LoVo (cell line): ENCODE measurements at places on chromosomes 2 and 18.

DNA sequence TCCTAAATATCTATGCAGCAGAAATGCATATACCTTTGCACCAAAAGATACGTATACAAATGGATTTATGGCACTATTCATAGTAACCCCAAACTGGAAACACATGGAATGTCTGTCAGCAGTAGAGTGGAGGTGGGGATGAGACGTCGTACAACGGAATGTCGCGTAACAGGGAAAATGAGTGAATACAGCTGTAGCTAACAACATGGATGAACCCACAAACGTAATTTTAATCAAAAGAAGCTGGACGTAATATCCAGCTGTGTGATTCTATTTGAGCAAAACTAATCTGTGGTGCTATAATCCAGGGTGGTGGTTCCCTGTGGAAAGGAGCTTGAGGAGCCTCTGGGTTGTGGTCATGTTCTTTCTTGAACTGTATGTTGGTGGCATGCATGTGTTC is 89.9 kb downstream of the MTA3 start:
- DNase-seq, result no peak

DNA sequence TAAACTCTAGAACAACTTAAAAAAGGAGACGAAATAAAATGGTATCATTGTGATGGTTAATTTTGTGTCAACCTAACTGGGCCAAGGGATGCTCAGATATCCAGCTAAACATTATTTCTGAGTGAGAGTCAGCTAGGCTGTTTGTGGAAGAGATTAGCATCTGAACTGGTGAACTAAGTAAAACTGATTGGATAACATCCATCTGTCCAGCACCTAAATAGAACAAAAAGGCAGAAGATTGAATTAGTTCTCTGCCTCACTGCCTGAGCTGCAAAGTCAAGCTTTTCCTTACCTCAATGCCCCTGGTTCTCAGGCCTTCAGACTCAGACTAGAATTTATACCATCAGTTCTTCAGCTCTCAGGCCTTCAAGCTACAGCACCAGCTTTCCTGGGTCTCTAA is 30.0 kb downstream of the PPP3R1 start:
- DNase-seq, result no peak

- DNase-seq, result no peak
Observed at GRCh38 chr2:133509777-133510176, 58.5 kb downstream of the NCKAP5 start.

GRCh38 chr2:158733430-158733755 is 61.7 kb upstream of the DAPL1 start:
- no peak for DNase-seq

- no peak for DNase-seq
Observed at GRCh38 chr2:51711766-51712165, 679.8 kb upstream of the NRXN1 start.

DNA sequence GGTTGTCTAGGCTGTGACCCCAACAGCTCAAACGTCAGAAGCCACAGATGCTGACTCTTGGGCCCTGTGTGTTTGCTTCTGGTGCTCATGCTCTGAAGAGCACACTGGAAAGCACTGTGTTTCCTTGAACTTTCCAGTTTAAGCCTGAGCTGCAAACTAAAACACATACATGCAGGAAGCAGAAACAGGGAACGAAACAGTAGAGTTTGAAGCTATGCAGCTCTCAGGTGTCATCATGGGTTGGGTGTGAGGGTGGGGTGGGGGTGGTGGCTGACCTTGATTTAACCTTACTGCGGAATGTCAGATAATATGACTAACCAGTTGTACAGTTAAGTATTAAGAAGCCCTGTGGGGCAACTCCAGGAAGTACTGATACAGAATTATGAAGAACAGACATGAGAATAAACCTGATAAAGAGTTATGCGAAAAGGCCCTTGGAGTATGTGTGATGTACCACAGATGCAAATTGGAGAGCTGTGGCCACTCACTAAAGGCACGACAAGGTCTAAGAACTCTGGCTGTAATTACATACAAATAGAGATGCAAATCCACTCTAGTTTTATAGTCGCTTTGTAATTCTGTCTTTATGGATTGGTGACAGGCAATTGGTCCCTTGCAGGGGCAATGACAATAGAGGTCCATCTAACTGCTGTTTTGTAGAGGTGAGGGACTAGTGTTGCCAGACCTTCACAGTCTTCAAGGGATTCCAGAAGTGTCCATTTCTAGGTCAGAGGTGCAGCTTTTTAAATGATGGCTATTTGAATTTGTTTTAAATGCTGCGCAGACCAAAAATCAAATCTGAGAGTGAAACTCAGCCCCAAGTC is 273.1 kb downstream of the NAPG start:
- no peak for DNase-seq

DNA sequence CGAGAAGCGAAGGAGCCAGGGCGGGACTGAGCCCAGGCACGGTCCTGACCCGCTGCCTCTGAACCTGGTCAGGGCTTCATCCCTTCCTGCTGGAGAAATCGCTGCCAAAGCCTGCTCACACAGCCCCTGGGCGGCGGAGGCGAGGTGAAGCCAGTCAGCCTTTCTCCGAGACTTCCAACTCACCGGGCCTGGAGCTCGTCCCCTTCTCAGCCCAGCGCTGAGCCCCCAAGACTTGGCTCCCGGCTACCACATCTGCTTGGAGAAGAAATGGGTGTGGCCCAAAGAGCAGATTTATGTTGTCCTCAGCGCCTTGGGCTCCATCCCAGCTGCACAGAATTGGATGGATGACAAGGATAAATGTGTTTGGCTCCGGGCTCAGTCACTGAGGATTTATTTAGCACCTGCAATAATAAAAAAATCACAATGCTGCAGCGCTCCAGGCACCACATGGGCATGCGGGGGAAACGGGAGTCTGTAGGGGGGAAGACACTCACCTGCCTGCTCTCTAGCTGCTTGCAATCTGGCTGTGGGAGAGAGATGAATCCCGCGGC is 64.9 kb downstream of the ACTR2 start:
- DNase-seq, result no peak

DNA sequence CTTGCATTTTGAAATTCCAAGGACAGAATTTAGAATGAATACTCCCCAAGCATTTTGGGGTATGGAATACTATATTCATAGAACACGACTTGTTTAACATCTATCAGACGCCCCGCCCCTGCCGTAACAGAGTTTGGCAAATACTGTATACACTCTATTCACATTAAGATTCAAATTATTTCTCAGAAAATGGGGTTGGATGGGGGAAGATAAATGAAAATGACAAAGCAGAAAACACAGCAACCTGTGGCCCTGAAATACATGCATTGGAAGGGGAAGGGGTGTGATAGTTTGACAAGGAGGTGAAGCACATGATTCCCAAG is 634.6 kb upstream of the SLC39A10 start:
- no peak for DNase-seq

DNA sequence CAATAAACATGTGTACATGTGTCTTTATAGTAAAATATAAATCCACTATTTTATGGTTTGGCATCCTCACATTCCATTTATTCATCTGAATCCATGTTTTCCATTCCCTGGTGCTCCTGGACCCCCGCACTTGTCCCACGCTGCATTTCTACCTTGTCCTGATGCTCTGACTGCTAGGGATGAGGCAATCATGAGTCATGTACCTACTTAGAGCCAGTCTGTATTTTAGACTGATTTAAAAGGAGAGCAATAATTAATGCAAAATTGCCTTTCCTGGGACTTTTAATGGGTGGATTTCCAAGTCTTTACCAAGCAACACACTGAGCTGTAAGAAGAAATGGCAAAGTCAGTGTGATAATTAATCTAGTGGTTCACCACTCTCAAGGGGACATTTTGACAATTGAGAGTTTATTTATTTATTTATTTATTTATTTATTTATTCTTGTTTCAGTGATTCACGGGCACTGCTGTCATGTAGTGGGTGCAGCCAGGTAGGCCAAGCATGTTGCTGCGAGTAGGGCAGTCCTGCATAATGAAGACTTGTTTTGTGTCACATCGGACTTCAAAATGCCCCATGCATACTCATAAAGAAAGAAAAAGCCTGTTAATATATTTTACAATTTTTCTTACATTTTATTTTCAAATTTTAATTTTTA is 419.3 kb upstream of the VWC2L start:
- no peak for DNase-seq

- DNase-seq, result no peak
Observed at GRCh38 chr2:16678964-16679363, 13.3 kb upstream of the CYRIA start.

- no peak for DNase-seq
Observed at GRCh38 chr2:14634489-14635390, 2.2 kb downstream of the LRATD1 start.

GRCh38 chr2:156736950-156737349 is 300.8 kb downstream of the GPD2 start:
- DNase-seq, result no peak

DNA sequence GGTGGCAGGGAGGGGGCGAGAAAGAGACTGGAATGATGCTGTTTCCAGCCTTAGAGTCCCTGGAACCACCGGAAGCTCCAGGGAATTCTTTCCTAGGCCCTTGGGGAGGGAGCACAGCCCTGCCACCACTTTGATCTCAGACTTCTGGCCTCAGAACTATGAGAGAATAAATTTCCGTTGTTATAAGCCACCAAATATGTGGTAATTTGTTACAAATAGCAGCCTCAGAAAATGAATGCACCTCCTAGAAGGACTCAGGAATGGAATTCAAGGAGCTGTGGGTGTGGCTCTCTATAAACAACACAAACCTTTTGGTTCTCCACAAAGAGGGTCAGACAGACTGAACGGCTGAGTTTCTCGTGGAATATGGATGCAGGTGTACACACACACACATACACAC is 144.5 kb downstream of the ACKR3 start:
- no peak for DNase-seq

- no peak for DNase-seq
Observed at GRCh38 chr2:47422016-47422415, 19.1 kb downstream of the MSH2 start.

DNA sequence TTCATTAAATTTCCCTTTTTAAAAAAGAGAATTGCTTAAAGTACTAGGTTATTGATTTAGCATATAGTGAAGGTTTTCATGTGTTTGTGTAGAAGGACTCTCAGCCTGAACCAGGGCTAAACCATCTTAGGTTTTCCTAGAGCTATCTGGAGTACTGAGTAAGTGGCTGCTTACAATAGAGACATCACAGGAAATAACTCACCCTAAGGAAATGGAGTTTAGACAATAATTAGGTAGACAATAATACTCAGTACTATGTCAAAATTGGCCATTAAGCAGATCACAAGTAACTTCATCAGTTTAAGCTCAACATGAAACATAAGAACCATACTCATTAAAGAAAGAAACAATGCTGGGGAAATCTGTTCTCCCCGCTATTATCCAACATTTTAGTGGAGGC is 240.0 kb downstream of the RND3 start:
- no peak for DNase-seq

- no peak for DNase-seq
Observed at GRCh38 chr18:7741640-7742039, 174.5 kb downstream of the PTPRM start.

DNA sequence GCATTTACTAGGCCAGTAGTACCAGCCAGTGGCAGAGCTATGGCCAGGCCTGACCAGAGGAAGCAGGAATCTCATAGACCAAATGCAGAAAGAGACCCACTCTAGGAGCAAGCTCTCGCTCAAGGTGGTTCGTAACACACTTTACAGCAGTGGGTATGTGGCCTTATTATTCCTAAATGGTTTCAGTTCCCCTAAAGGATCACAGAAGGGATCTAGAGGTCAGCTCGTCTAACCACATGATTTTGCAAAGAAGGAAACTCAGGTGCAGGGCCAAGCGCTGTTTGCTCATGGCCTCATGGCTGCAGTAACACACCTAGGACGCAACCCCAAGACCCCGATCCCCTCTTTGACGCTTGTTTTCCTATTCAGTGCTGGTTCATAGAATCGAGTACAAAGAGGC is 65.5 kb upstream of the ATG16L1 start:
- DNase-seq, result no peak

- DNase-seq, result no peak
Observed at GRCh38 chr2:74206180-74206688, 7.8 kb downstream of the MTHFD2 start.

- DNase-seq, result peak; percentile 38
Observed at GRCh38 chr2:174121612-174122011, 126.7 kb downstream of the OLA1 start.

- DNase-seq, result no peak
Observed at GRCh38 chr18:55003695-55004094, 44.4 kb upstream of the CCDC68 start.

GRCh38 chr2:26054598-26055348 is 20.9 kb downstream of the RAB10 start:
- DNase-seq, result no peak

DNA sequence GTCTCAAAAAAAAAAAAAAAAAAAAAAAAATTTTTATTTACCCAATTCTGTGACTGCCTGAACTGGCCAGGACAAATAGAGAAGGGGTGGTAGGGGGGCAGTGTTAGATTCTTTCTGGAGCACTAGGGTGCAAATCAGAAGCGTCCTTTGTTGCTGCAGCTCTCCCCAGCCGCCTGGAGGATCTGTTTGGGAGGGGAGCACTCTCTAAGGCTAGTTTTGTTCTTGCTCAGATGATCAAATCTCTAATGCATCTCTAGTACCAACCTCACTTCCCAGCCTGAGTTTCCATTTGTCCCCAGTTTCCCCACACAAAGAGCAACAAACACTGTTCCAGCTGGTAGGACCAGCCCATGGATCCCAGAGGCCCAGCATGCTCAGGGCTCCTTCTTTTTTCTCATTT is 83.0 kb downstream of the GBX2 start:
- no peak for DNase-seq

DNA sequence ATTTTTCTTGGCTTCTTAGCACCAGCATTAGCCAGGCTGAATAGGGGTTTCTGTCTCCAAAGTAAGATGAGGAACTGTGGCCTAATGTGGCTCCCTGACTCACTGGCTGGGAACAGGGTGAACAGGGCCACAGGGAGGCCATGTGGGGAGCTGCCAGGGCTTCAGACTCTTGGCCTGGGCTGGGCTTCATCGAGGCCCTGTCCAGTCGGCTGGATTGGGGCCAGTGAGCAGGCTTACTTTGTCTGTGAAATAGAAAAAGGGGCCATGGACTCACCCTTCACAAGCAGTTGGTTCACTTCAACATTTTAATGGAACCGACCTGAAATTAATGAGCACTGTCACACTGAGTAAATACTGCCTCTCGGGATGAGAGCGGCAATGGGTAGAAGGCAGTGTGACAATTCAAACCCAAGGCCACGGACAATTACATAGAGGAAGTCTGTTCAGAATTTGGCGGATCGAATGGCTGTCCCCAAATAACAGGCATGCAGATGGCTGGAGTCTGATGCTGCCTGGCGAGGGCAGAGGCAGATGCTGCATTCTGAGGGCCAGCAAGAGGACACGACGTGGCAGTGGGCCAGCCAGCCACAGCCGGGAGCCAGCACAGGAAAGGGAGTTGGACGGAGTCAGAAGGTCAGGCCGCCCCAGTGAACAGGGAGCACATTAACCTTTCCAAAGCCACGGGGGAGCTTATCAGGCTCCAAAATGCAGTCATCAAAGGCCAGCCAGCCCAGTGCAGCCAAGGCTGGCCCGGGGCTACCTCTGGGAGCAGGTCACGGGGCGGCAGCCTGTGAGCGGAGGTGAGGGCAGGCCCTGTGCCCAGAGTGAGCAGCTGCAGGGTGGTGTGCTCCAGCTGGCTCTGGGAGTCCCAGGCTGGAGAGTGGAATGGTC is 146.6 kb upstream of the REV1 start:
- DNase-seq, result no peak

GRCh38 chr2:63628403-63628942 is 39.7 kb downstream of the MDH1 start:
- DNase-seq, result no peak

GRCh38 chr2:54977149-54977548 is 73.1 kb downstream of the RTN4 start:
- no peak for DNase-seq

GRCh38 chr2:15050483-15050882 is 418.0 kb downstream of the LRATD1 start:
- no peak for DNase-seq

GRCh38 chr2:165239856-165240515 is 772 bp downstream of the SCN2A start:
- DNase-seq, result no peak

GRCh38 chr18:12543697-12544096 is 114.2 kb downstream of the SPIRE1 start:
- DNase-seq, result no peak
